Activated CD8-positive, alpha-beta memory T cell treated with anti-CD3 and anti-CD28 coated beads for 1 hour (primary cell): ENCODE measurements at places on chromosomes 5 and 9.
A peak's percentile ranks its signal among the peaks of the same experiment; 100 is the strongest.

GRCh38 chr5:14147210-14147609 is 4.1 kb downstream of the TRIO start:
- DNase-seq = no peak

- DNase-seq = no peak
Measured at GRCh38 chr5:6827526-6828219, 114.4 kb downstream of the TENT4A start.

DNA sequence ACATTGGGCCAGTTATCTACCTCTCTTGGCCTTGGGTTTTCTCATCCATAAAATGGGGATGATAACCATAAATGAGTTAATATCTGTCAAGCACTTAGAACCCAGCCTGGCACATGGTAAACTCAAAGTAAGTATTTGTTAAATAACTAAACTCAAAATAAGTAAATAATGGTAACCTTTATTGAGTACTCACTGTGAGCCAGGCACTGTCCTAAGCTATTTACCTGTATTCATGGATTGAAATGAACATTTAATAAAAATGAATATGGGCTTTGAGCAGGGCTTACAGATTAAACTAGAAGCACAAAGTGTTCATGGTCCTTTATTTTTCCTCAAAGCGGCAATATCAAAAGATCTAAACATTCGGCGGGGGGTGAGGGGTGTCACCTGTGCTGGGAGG is 16.7 kb downstream of the CORO2A start:
- DNase-seq = no peak

DNA sequence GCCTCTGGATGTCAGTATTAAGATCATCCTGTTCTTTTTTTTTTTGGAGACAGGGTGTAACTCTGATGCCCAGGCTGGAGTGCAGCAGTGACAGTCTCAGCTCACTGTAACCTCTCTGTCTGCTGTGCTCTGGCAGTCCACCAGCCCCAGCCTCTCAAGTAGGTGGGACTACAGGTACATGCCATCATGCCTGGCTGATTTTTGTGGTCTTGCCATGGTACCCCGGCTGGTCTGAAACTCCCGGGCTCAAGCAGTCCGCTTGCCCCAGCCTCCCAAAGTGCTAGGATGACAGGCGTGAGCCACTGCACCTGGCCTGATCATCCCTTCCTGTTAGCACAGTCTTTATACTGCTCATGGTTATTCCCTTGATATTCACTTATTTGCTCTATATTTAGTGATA is 3.5 kb downstream of the KDM4C start:
- no peak for DNase-seq

- DNase-seq = peak; percentile 8
Measured at GRCh38 chr5:59038798-59039295, 456.0 kb downstream of the RAB3C start.

- DNase-seq = no peak
Measured at GRCh38 chr5:159695741-159696294, 220.5 kb upstream of the ADRA1B start.

GRCh38 chr5:26487553-26487952 is 550.8 kb downstream of the CDH9 start:
- DNase-seq = no peak

- no peak for DNase-seq
Measured at GRCh38 chr9:119736491-119737454, 367.5 kb upstream of the BRINP1 start.

GRCh38 chr5:160421625-160422258 is at the start of gene PTTG1:
PTTG1 (plus strand) TSS chr5:160421855; CDS start chr5:160422313, 458 bp downstream.
- DNase-seq = peak; percentile 71

GRCh38 chr9:93601063-93601462 is 24.7 kb downstream of the PHF2 start:
- no peak for DNase-seq

DNA sequence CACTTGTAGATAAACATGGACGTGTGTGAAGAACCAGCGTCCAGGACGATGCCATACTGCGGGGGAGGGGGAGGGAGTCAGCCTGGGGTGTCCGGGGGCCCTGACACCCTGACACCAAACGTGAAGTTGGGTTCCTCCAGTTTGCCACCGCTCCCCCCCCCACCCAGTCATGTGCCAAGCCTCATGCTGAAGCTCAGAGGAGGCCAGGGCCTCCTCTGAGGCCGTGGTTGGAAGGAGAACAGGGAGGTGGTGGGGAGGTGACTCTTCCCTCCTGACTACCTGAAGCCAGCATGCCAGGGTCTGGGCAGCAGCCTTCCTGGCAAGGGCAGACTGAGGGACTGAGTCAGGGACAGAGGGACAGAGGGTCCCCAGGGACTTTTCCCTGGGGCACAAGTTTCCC is 1.6 kb downstream of the ENTPD2 start:
- DNase-seq = no peak

- no peak for DNase-seq
Measured at GRCh38 chr5:102324714-102325113, 28.6 kb upstream of the SLCO4C1 start.
